ENCODE measurements at places on chromosomes 5 and 9. TPM values are rescaled to one million over a fixed set of nuclear protein-coding genes. Genes with fewer than 3 reads are reported as not detected.

Gene PCDHGA10
- 2.6 TPM for total RNA-seq

Gene PRSS3
- 2.0 TPM for total RNA-seq

DNA sequence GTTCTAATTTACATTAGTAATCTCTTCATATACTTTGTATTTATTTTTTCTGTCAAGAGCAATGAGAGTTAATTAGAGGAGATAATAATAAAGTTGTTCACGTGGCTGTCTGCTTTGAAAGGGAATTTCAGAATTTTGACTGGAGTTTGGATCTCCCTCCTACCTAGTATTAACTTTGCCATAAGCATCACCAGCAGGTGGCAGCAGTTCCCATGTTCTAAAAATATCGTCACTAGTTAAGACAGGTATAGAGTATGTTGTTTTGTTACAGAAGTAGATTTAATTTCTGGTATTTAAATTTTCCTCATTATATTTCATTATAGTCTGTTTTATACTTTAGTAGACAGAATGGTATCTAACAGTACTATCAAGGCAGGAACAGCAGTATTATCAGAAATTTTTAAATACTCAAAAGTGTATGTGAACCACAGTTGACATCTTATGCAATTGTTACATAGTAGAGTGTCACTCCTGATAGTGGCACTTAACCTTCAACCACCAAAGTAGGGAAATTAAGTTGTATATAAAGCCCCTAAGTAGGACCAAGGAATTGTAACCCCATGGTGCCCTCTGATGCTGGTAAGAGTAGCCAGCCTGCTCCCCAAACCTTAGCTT lies 20.4 kb downstream of the GNPDA1 start:
- peak; percentile 65 for DNase-seq

Gene ANKRD34B
- total RNA-seq = not detected

DNA sequence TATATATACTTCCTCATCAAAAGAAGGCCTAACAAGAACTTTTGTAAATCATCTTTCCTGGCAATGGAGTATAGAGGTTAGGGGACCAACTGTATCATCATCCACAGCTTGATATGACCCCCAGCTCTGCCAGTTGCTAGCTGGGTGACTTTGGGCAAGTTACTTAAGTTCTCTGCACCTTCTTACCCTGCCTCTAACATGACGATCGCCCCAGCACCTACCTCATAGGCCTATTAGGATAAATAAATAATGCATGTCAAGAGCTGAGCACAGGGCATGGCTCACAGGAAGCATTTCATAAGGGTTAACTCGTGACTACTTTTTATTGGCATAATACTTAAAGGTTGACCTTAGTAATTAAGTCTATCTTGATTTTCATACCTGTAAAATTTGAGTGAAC lies 29.4 kb upstream of the FGF1 start:
- no peak for DNase-seq

Gene SUSD3
- total RNA-seq = not detected

Gene KIF12
- total RNA-seq = not detected

Gene IL4
- not detected for total RNA-seq

- peak; percentile 60 for DNase-seq
Measured at GRCh38 chr5:139561655-139562451, 714 bp downstream of the UBE2D2 start.

Gene SPACA9
- total RNA-seq = 1.3 TPM

DNA sequence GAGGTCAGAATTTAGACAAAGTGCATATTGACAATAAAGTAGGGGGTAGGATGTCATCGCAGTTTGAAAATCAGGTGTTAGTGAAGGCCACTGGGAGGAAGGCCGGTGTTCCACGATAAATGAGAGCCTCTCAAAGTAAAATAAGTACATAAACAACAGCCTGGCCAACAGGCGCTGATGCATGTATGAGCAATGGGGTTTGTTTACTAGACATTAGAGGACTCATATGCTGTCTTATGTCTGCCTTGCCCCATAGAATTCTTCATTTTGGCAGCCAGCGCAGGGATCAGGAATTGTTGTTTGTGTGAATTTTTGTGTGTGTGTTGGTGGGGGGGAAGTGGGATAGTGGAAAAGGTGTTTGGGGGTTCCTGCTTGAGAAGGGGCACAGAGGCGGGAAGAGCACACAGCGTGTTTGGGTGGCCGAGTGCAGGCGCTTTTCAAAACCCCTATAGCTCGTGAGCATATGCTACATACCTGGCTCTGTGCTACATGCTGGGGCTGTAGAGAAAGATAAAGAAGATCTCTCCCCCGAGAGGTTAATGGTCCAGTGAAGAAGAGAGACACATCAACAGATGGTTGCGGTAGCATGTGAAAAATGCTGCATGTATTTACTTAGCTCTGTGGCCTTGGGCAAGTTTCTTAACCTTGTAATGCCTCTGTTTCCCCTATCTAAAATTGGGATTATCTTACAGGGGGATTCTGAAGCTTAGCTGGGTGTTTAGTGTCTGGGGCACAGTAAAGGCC lies 11.5 kb downstream of the SNX30 start:
- DNase-seq = no peak

Gene ENHO
- not detected for total RNA-seq

GRCh38 chr5:171309276-171310211 lies 496 bp downstream of the TLX3 start:
- no peak for DNase-seq

GRCh38 chr5:37735649-37736347 lies 104.0 kb downstream of the GDNF start:
- DNase-seq = peak; percentile 38

DNA sequence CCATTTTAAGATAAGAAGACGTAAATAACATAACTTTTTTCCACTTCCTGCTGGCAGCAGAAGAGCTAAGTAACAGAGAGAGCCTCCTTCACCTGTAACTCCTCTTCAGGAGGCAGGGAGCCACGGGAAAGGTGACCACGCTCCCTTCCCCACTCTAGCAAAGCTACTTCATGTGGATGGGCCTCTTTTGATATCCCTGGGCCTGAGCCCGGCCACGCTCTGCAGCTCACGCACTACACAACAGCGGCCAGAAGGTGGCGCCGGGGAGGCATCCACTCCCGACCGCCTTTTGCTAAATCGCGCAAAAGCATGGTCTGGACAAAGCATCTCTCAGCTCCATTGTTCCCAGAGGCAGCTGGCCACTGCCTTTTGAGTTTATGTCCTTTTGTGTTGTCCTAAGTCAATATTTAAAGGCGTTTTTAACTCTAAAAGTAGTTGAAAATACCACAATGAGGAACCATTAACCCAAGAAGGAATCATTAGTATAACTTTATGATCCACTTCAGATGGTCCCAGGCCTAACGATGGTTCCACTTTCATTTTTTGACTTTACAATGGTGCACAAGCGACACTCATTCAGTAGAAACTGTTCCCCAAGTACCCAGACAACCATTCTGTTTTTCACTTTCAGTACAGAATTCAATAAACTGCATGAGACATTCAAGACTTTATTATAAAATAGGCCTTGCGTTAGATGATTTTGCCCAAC lies 23.6 kb downstream of the CMBL start:
- DNase-seq = peak; percentile 87

DNA sequence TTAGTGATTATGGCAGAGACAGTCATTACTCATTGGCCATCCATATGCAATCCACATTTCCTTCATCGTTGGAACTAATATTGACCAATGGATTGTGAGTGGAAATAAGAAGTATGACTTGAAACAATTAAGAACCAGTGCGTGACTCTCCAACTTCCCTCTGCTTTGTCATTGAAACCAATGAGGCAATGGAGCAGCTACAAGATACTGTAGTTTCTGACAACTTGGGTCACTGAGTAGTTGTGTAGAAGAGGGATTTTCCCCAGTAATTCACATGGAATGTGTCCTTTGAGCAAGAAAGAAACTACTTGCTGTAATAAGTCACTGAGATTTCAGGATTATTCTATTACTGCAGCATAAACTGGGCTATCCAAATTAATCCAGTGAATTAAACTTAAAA lies 785.3 kb upstream of the RIOK2 start:
- no peak for DNase-seq

Gene MEGF10
- 0.60 TPM for total RNA-seq

DNA sequence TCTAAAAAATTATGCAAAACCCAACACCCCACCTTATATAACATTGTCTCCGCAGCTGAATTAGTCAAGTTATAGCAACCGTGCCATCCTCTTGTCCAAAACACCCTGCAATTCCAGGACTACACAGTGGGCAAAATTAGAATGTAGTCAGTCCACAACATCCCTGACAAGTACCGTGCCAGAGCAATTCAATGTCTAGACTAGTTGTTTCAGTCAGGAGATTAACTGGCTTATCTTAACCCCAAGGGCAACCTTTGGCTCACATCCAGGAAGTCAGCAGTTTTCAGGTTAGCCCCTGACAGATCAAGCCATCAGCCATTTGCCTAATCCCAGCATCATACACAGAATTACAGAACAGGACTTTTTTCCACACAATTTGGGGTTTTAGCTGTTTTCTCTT lies 240.8 kb upstream of the TMEM161B start:
- DNase-seq = no peak

Gene PRR16
- not detected for total RNA-seq

Gene F2R
- 59.3 TPM for total RNA-seq

DNA sequence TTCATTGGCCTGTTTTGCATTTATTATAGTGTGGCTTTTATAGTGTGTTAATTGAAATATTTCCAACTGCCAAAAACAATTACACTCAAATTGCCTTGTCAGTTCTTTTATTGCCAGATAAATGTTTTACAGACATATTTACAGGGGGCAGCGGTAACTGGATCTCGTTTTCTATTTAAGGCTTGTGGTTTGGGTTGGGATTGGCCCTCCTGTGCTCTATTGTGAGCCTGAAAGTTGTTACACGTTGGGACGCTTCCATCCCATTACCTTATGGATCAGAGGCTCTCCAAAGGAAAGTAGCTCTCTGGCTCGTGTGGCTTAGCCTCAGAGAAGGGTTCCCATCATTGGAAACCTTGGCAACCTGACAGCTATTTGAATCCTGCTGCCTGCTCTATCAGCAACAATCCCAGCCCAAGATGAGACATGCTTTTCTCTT lies 20.8 kb downstream of the DNAI1 start:
- no peak for DNase-seq

Gene TENT4A
- 8.1 TPM for total RNA-seq

GRCh38 chr9:33223696-33224095 lies 16.3 kb upstream of the SPINK4 start:
- DNase-seq = peak; percentile 15

DNA sequence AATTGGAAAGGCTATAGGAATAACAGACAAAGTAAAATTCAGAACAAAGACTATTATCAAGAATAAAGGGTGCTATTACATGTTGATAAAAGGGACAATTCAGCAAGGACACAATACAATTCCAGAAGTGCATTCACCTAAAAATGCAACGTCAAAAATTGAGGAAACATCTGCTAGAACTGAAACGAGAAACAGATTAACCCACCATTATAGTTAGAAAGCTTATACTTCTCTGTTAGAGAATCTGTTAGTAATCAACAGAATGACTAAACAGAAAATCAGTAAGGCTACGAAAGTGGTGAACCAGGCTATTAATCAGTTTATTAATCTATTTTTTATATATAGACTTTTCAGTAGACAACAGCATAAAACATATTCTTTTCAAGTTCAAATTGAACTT lies 14.8 kb downstream of the FCN1 start:
- no peak for DNase-seq

Gene CCDC112
- 3.4 TPM for total RNA-seq

- no peak for DNase-seq
Measured at GRCh38 chr9:18126831-18127498, 347.0 kb upstream of the ADAMTSL1 start.

Gene SIT1
- not detected for total RNA-seq

Gene OBP2B
- total RNA-seq = not detected

DNA sequence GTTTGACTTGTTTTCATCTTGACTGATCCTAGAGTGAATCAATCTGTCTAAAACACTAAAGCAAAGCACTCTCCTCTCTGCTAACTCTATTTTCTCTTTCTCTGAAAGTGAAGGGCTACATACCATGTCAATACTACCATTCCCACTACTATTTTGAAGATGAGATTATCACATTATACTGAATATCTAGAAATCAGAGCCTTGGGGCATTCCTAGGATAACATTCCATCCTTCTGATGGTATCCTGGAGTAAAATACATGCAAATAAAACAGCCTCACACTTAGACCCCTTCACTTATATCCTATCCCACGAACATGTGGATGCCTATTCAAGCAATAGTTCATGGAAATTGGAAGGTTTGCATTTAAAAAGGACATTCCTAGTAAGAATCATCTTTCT lies 309.3 kb upstream of the ACTBL2 start:
- no peak for DNase-seq

DNA sequence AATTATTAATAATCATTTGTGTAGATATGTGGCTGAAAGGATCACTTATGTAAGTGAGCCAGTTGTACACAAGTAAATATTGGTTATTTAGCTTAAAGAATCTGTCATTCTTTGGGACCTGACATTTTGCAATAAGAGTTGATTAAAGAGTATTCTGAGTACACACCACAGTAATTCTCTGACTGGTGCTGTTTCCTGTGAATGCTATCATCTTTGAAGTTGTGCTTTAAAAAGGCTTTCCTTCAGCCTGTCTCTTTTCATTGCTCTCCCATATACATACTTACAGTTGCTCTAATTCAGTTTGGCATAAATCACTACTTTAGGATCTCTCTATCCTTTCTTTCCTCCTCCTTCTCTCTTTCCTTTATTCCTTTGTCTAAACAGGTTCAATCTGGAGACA lies 8.7 kb upstream of the CSNK1G3 start:
- no peak for DNase-seq

Gene UNC13B
- total RNA-seq = 20.4 TPM

Gene RMRP
- 328,792 TPM for total RNA-seq

Gene SLC6A19
- not detected for total RNA-seq

- DNase-seq = no peak
Measured at GRCh38 chr9:135339378-135339973, 140.1 kb upstream of the PPP1R26 start.

- no peak for DNase-seq
Measured at GRCh38 chr5:161312882-161313281, 233.6 kb downstream of the GABRB2 start.

- no peak for DNase-seq
Measured at GRCh38 chr9:121960665-121961064, 132.4 kb downstream of the TTLL11 start.

DNA sequence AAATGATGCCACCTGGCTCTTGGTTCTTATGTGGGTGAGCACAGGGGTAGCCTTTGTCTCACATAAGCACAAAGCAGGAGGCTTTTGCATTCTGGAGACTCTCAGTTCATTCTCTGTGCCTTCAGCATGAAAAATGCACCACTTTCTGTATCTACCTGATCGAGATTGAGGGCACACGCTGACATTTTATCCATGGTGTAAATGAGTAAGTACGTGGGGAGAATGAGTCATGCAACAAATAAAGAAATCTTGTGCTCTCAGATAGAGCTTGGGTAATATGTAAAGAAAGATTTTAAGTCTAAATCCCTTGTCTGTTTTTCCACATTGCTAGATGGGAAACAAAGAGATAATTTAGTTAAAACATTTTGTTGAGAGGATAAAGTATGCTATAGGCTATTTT lies 607.2 kb upstream of the WWC1 start:
- DNase-seq = no peak
